Suprapubic skin (tissue), 4 donors: ENCODE measurements at places on chromosomes 7 and 10. TPM values are rescaled to one million over a fixed set of nuclear protein-coding genes. Genes with fewer than 3 reads are reported as not detected.
A peak's percentile ranks its signal among the peaks of the same experiment; 100 is the strongest.

Gene HGF
- total RNA-seq, result 0.83 TPM

Gene SYCE1
- not detected for total RNA-seq

Gene ASB10
- total RNA-seq, result not detected

Gene TBX20
- not detected for total RNA-seq

- H3K27ac ChIP-seq, result no peak overlapping the region
- H3K27me3 ChIP-seq, result no peaks in the 10 kb centered on the region
- no peak overlapping the region for H3K4me3 ChIP-seq
- no peaks in the 10 kb centered on the region for H3K4me1 ChIP-seq
- DNase-seq, result no peak
These were observed 268.3 kb upstream of the IGFBP3 start for GRCh38 chr7:46189255-46189790.

GRCh38 chr10:60377955-60378354 lies 11.7 kb downstream of the ANK3 start:
- no peaks in the 10 kb centered on the region for H3K4me1 ChIP-seq
- H3K36me3 ChIP-seq, result no peaks in the 10 kb centered on the region
- H3K4me3 ChIP-seq, result no peak overlapping the region
- no peak overlapping the region for H3K27ac ChIP-seq
- DNase-seq, result no peak

Gene EVX1
- total RNA-seq, result not detected

DNA sequence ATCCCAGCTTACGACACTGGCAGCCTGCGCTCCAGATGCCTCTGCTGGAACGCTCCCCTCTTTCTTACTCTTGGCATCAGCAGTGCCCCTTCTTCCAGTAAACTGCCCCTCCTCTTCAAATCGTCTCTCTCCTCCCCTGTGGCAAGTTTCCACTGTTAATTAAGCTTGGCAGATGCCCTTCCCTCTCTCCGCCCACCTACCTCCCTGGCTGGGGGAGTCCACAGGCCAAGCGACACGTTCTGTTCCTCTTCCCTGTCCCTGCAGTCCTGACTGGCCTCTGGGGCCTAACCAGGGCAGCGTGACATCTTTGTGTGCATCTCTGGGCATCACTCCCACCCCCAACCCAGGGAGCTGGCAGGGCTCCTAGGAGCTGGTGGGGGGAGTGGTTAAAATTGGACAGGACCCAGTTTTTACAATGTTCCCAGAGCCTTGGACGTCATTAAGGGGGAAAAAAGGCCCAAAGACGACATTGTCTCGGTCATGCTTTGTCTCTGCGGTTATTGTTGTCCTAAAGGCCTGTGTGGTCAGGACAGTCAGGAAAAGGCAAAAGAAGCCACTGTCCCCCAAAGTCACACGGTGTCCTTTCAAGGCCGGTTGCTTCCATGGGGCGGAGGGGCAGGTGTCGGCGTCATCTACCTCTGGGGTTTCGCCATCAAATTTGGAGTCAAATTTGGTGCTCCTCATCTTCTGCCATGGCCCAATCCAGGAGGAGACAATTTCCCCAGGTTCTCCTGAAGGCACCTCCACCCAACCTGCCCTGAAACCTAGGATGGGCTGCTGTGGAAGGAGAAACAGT lies 54.2 kb downstream of the DLG5 start:
- H3K27me3 ChIP-seq, result no peaks in the 10 kb centered on the region
- peaks cover 65% of the 10 kb centered on the region for H3K4me1 ChIP-seq
- peak overlapping the region; percentile 84 for H3K27ac ChIP-seq
- H3K36me3 ChIP-seq, result no peaks in the 10 kb centered on the region

Gene ZP3
- total RNA-seq, result 9.2 TPM

DNA sequence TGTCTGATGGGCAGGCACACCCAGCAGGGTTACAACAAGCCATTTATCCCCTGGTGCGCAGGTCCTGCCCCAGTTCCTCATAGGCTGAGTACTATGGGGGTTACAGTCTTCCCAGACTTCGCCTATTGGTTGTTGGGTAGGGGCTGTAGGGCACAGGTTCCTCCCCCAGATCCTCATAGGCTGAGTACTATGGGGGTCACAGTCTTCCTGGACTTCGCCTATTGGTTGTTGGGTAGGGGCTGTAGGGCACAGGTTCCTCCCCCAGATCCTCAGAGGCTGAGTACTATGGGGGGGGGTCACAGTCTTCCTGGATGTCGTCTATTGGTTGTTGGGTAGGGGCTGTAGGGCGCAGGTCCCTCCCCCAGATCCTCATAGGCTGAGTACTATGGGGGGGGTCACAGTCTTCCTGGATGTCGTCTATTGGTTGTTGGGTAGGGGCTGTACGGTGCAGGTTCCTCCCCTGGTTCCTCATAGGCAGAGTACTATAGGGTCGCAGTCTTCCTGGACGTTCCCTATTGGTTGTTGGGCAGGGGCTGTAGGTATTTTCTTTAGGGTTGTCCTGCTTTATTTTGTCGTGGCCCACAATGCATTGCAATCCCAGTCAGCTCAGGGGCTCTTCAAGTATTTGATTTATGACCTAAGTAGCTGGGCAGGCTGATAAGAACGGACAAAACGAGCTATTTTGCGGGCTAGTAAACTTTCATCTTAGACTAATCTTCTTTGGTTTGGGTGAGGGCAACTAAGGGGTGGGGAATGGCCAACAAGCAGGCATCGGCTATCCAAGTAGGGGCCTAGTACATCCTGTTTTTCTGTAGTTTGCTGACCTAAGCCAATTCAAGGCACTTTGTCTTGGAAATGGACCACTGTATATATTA lies 3.4 kb downstream of the LRRC27 start:
- H3K4me3 ChIP-seq, result no peak overlapping the region
- peaks cover 26% of the 10 kb centered on the region for H3K4me1 ChIP-seq
- no peak overlapping the region for H3K27ac ChIP-seq
- peaks cover 15% of the 10 kb centered on the region for H3K36me3 ChIP-seq

DNA sequence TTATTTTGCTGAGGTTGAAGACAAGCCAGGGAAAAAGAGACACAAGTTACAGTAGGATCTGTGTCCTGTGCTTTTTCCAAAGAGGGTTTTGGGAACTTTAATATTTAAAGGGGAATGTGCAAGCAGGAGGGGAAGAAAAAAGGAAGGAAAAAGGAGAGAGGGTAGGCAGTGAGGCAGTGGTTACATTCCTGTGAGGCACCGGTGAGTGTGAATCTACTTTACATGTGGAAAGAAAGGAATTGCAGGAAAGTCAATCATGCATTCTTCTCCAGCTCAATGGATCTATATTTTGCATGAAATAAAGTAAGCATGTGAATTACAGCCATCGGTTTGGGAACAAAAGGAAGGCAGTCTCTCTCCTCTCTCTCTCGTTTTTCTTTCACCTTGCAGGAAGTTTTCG lies 12.6 kb upstream of the DYNC2I1 start:
- DNase-seq, result no peak
- H3K36me3 ChIP-seq, result no peaks in the 10 kb centered on the region
- no peak overlapping the region for H3K27ac ChIP-seq
- no peak overlapping the region for H3K4me3 ChIP-seq
- H3K27me3 ChIP-seq, result no peaks in the 10 kb centered on the region

- no peak for DNase-seq
- H3K27me3 ChIP-seq, result no peaks in the 10 kb centered on the region
- H3K4me1 ChIP-seq, result no peaks in the 10 kb centered on the region
- H3K4me3 ChIP-seq, result no peak overlapping the region
These were observed 38.4 kb downstream of the SLC39A12 start for GRCh38 chr10:17989908-17990767.

GRCh38 chr10:128210215-128211063 lies 84.2 kb upstream of the MKI67 start:
- peaks cover 20% of the 10 kb centered on the region for H3K4me1 ChIP-seq
- H3K4me3 ChIP-seq, result peak overlapping the region; percentile 57
- H3K27me3 ChIP-seq, result peaks cover 9% of the 10 kb centered on the region
- no peak overlapping the region for H3K27ac ChIP-seq
- H3K36me3 ChIP-seq, result no peaks in the 10 kb centered on the region
- peak; percentile 79 for DNase-seq

GRCh38 chr7:85111761-85112160 lies 75.1 kb downstream of the SEMA3D start:
- H3K36me3 ChIP-seq, result no peaks in the 10 kb centered on the region
- no peaks in the 10 kb centered on the region for H3K27me3 ChIP-seq

Gene C10orf53
- total RNA-seq, result not detected

Gene OPALIN
- total RNA-seq, result not detected

Gene ANKRD7
- total RNA-seq, result not detected

DNA sequence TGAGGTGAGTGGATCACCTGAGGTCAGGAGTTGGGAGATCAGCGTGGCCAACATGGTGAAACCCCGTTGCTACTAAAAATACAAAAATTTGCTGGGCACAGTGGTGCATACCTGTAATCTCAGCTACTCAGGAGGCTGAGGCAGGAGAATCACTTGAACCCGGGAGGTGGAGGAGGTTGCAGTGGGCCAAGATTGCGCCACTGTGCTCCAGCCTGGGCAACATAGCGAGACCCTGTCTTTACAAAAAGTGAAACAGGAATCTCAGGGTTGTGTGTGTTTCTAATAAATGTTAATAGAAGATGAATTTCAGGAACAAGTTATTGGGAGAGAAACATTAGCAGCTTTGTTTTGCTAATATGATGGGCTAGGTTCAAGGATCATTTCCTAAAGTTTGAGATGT lies 19.9 kb downstream of the PPP2R2D start:
- no peaks in the 10 kb centered on the region for H3K36me3 ChIP-seq
- H3K4me3 ChIP-seq, result no peak overlapping the region
- H3K4me1 ChIP-seq, result peaks cover 11% of the 10 kb centered on the region
- no peak overlapping the region for H3K27ac ChIP-seq

DNA sequence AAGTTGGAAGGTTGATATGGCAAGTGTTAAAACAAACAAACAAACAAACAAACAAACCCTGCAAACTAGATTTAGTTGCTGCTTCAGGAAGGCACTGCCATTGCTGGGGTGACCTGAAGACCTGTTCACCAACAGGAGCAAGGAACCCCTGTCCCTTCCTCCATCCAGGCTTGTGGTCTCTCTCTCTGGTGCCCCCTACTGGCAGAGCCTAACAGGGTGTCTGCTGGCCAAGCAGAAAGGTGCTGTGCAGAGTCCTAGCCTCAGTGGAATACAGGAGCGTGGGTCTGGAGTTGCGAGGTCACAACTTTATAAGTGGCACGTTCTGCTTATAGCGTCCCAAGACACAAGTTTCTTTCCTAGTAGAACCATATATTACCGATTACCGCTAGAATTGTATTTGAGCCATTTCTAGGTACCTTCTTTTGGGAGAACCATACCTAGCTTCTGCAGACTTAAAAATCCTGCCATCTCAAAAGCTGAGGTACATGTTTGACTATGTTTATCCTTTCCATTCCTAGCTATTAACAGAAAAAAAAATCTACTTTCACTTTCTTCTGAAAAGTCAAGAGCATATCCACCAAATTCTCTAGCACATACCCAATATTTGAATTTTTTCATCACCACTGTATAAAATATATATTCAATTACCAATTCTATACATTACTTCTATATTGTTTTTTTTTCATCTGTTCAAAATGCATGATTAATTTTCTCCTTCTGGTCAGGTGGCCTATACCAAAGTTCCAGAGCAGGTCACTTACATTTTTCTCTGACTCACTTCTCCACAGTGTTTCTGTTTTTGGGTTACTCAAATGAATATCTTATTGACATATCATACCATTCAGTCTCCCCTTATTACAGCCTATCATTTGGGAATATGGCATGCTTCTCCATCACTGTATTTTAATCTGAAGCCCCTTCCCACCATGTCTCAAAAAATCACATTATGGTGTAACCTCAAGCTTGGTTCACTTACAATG lies 29.1 kb upstream of the CALD1 start:
- H3K36me3 ChIP-seq, result no peaks in the 10 kb centered on the region
- H3K27me3 ChIP-seq, result no peaks in the 10 kb centered on the region
- peaks cover 16% of the 10 kb centered on the region for H3K4me1 ChIP-seq

Gene SH2D4B
- total RNA-seq, result not detected

DNA sequence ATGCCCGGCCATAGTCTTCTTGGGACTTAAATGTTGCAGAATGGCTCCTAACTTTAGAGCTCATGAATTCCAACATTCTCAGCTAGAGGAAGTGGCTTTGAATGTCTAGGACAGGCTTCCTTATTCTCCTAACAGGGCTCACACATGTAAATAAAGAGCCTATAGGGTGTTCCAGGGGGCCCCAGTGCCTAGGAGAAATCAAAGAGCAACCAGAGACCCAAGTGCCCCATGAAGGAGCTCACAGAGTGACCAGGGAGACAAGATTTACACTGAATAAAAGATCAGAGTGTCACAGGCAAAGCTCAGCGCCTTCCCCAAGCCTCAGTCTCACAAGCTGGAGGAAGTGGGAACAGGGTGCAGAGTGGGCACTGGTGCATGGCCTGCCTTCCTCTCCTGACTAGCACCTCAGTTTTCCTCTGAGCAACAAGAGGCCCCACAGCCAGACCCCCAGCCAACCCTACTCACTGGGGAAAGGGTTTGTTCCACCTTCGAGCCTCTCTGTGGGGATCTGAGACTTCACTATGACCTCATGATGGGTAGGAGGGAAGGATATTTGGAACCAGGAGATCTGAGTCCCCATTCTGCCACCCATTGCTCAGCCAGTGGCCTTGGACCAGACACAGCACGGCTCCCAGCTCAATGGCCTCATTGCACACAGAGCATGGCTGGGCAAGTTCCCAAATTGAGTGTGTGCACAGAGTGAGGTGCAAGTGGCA lies 16.0 kb downstream of the TMEM273 start:
- peaks cover 16% of the 10 kb centered on the region for H3K4me1 ChIP-seq
- no peak for DNase-seq
- H3K27ac ChIP-seq, result no peak overlapping the region
- H3K36me3 ChIP-seq, result no peaks in the 10 kb centered on the region
- no peak overlapping the region for H3K4me3 ChIP-seq

Gene ZNF22
- total RNA-seq, result 6.7 TPM

DNA sequence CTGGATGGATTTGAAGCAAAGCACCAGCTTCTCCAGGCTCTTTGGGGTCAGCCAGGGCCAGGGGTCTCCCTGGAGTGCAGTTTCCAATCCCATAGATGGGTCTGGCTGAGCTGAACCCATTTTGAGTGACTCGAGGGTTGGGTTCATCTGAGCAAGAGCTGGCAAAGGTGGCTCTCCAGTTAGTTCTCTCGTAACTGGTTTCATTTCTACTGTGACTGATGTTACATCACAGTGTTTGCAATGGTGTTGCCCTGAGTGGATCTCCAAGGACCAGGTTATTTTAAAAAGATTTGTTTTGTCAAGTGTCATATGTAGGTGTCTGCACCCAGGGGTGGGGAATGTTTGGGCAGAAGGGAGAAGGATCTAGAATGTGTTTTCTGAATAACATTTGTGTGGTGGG lies 14.2 kb downstream of the LEP start:
- H3K4me3 ChIP-seq, result no peak overlapping the region
- DNase-seq, result no peak
- H3K4me1 ChIP-seq, result peaks cover 14% of the 10 kb centered on the region
- no peak overlapping the region for H3K27ac ChIP-seq
